ENCODE measurements at places on chromosomes 2 and 18.

DNA sequence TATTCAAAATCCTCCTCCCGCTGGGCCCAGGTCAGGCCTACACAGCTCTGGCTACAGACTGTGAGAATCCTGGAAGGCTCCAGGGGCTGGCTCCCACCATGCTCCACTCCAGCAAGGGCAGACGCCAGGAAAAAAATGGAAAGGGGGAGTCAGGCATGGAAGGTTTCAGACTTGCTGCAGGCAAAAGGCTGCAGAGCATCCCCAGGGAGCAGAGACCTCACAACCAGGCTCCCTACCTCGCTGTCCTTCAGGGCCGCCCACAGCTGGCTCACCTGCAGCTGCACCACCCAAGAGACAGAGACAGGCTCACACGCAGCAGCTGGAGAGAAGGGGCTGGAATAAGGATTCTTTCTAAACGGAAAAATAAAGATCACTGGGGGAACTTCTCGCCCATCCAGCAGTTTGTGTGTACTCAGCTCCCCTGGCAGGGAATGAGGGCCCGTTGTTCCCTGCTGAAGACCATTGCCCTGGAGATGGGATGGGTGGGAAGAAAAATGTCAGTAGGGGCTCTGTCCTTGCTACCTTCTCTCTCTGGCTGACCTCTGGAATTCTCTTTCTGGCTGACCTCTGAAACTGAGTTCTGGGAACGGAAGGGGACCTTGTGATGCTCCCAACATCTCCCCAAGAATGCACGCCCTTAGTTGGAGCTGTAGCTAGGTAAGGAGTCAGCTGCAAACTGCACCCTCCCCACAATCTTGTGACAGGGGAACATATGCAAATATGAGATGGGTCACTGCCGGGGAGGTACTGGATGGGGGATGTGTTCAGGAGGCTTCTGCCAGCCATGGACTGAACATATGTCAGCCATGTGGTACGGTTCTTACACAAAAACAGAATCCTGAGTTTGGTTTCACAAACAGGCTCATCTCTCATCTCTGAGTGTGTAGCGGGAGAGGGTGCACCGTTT is 34.5 kb downstream of the BCL2 start:
- no peak for DNase-seq

DNA sequence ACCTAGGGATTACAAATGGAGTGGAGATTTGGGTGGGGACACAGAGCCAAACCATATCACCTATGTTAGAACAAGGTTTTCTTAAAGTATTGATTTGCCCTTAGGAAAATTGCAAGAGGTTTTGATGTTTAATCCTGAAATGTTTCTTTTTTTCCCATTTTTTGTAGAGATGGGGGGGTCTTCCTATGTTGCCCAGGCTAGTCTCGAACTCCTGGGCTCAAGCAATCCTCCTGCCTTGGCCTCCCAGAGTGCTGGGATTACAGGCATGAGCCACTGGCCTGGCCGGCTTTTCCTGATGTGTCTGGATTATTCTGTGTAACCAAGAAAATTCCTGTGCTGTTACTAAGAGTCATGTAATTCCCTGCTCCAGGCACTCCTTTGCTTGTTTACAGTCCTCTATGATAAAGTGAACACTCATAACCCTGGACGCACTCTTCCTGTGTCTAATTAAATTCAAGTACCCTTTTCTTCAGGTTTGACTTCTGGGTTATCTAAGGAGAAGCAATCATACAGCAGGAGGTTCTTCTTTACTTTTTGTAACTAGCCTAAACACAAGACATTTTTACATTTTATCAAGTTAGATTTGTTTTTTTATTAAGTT is 15.0 kb upstream of the CTDP1 start:
- DNase-seq = peak; percentile 39

DNA sequence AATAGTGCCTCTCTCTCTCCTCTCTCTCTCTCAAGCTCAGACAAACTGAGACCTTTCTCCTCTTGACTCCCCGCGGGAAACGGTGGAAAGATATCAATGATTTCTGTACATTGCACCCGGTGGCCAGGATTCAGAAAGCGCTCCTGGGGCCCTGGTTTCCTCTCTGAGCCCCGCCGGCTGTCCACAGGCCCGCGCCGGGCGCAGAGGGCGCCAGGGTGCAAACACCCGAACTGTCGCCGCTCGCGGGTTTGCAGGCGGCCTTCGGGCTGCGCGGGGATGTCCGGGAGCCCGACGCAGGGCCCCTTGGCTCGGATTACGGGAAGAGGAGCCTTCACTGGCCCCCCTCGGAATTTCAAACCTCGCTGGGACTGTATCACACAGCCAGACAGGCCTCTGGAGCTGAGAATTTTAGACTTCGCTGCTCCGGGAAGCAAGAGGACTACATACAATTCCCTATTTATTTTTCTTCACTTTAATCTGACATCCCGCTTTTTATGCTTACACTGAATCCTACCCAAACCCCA is 5.2 kb upstream of the EN1 start:
- no peak for DNase-seq

GRCh38 chr2:189083606-189084005 is 96.0 kb downstream of the COL5A2 start:
- DNase-seq = no peak

DNA sequence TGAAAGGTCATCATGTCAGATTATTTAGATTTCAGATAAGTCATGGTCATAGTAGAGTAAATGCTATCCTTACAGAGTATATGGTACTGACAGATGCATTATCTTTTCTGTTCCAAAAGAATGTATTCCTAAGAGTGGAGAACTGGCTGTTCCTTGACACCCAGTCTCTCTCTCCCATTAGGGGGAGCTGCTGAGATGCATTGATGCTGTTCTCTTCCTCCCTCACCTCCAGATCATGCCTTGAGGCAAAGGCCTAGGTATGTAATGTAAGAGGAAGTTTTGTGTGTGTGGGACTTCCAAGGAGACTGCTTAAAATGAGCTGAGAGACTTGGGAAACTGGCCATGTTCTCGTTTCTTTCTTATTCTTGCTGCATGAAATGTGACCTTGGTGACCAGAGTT is 979.5 kb upstream of the CELF4 start:
- DNase-seq = no peak

DNA sequence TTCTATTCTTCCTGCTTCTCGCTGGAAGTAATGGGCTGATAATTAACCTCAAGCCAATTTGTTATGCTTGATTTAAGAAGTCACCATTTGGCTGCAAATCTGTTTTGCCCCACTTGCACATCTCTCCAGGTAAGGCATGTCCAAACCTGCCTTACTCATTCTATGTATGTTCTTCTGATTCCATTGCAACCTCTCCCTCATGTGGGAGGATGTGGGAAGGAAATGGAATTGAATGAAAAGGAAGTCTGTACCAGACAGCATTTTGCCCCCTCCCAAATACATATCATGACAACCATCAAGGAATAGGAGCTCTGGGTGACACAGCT is 131.7 kb downstream of the NRP2 start:
- no peak for DNase-seq

GRCh38 chr2:20198001-20198400 is 26.9 kb downstream of the SDC1 start:
- no peak for DNase-seq

GRCh38 chr2:69600425-69600824 is 43.1 kb downstream of the AAK1 start:
- DNase-seq = no peak

DNA sequence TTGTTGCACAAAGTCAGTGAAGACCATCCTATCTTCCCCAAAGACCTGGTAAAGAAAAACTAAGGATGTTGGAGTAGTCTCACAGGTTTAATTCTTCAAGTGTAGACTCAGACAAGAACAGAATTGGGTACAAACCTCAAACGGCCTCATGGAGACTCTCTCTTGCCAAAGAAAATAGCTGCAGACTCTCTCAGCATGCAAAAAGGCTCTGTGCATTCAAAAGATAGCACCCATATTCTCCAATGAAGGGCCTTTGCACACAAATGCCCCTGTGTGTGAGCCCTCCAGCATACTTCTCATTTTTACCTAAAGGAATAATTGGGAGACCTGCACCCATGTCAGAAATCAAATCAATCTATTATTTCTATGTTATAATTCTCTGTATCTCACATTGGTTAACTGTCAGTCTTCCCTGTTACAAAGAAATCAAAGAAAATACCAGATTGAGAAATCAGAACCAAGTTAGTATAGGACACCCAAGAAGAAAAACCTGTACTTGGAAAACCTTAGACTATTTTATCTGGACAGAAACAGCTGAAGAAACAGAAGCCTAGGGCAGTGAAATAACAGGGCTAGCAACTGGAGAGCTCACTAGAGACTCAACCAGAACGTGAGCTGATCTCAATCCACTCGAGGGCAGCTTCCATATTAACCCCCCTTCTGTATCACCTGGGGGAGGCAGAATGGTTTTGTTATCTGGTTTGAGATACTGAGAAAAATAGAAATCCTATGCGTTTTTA is 134.7 kb upstream of the DNAJC10 start:
- peak; percentile 40 for DNase-seq

GRCh38 chr18:489244-490023 is 11.1 kb downstream of the COLEC12 start:
- peak; percentile 66 for DNase-seq

DNA sequence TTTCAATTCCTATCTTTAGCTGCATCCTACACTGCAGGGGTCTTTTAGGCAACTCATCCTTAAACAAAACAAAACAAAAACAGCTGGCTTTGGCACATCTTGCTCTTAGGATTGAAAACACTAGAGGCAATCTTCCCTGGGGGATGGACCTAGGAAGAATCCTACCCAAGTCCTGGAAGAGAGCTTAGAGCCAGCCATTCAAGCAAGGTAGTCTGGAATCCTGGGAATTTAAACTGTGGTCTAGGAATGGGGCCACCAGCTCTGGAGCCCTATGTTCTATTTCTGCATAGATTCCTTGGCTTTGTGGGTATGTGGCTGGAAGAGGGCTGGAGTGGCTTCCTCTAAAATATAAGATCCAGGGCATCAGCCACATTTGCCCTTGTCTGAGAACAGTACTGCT is 27.7 kb downstream of the MYL1 start:
- DNase-seq = no peak

- no peak for DNase-seq
These were observed 573.6 kb downstream of the TMEM182 start for GRCh38 chr2:103335403-103335802.

GRCh38 chr18:29512761-29513160 is 1335.8 kb upstream of the CDH2 start:
- DNase-seq = no peak

GRCh38 chr2:240553956-240554480 is 3.8 kb downstream of the ANKMY1 start:
- no peak for DNase-seq

- peak; percentile 87 for DNase-seq
These were observed 5.1 kb downstream of the TRIB2 start for GRCh38 chr2:12721566-12722446.
